Hepatocyte (in vitro differentiated cells): ENCODE measurements at places on chromosomes 2 and 18. TPM values are rescaled to one million over a fixed set of nuclear protein-coding genes. Genes with fewer than 3 reads are reported as not detected.

GRCh38 chr2:28709101-28709500 is 42.5 kb upstream of the PPP1CB start:
- H3K4me3 ChIP-seq, result no peak overlapping the region
- H3K4me1 ChIP-seq, result peaks cover 13% of the 10 kb centered on the region
- peak; percentile 81 for DNase-seq
- no peaks in the 10 kb centered on the region for H3K27me3 ChIP-seq
- H3K27ac ChIP-seq, result peak overlapping the region; percentile 83

The PARD6G gene
- total RNA-seq, result 11.7 and 11.8 TPM in 2 replicates

DNA sequence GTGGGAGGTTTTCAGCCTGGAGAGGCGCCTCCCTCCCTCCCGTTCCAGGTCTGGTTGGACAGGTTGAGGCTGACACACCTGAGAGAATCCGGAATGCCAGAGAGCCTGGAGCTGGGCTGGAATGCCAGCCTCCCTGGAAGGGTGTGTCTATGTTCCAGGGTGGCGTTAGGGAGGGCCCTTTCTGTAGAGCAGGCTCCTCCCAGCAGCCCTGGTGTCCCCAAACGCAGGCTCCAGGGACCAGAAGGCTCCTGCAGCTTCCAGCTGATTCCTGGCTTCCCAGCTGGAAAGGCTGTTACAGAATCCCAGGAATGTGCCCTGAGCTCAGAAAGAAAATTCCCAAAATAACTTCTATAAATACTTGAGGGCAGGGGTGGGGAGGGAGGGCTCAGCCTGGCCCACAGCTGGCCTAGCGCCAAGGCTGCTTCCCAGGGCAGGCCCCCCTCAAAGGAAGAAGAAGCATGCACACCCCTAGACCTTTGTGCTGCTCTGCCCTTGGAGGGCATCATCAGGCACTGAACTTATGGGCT is 85.4 kb downstream of the STPG4 start:
- DNase-seq, result peak; percentile 72
- no peak overlapping the region for H3K4me3 ChIP-seq
- peaks cover 18% of the 10 kb centered on the region for H3K4me1 ChIP-seq
- H3K36me3 ChIP-seq, result no peaks in the 10 kb centered on the region

The MC4R gene
- not detected in 2 replicates for total RNA-seq

DNA sequence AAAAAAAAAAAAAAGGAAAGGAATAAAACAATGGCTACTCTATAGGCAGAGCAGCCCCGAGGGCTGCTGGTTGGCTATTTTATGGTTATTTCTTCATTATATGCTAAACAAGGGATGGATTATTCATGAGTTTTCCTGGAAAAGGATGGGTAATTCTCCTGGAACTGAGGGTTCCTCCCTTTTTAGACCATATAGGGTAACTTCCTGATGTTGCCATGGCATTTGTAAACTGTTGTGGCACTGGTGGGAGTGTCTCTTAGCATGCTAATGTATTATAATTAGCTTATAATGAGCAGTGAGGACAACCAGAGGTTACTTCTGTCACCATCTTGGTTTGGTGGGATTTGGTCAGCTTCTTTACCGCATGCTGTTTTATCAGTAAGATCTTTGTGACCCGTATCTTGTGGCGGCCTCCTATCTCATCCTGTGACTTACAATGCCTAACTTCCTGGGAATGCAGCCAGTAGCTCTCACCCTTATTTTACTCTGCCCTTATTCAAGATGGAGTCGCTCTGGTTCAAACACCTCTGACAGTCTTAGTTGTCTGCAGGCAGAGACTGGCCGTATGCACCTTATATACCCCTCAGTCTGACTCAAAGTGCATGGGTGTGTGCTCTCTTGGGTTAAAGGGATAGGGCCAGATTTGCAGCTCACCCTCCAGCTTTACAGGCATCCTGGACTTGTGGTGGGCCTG is 57.7 kb downstream of the HAUS1 start:
- H3K4me1 ChIP-seq, result no peaks in the 10 kb centered on the region
- no peaks in the 10 kb centered on the region for H3K27me3 ChIP-seq
- no peak for DNase-seq
- H3K36me3 ChIP-seq, result no peaks in the 10 kb centered on the region
- H3K27ac ChIP-seq, result no peak overlapping the region
- H3K4me3 ChIP-seq, result no peak overlapping the region

The SKA1 gene
- total RNA-seq, result 5.5 and 7.5 TPM in 2 replicates

- H3K27me3 ChIP-seq, result no peaks in the 10 kb centered on the region
- no peak overlapping the region for H3K27ac ChIP-seq
- no peaks in the 10 kb centered on the region for H3K36me3 ChIP-seq
- DNase-seq, result peak; percentile 82
- H3K4me3 ChIP-seq, result no peak overlapping the region
Measured at GRCh38 chr18:79200546-79201268, 131.5 kb downstream of the ATP9B start.
